PC-9 (cell line): ENCODE measurements at places on chromosomes 1 and 21. TPM values are rescaled to one million over a fixed set of nuclear protein-coding genes. Genes with fewer than 3 reads are reported as not detected.

GRCh38 chr1:69221524-69221923, 346.2 kb upstream of the LRRC7 start:
- no peak for DNase-seq
- H3K36me3 ChIP-seq: no peaks in the 10 kb centered on the region
- H3K4me1 ChIP-seq: no peaks in the 10 kb centered on the region
- H3K27me3 ChIP-seq: no peaks in the 10 kb centered on the region

Gene LRRC39
- total RNA-seq: 0.75 and 0.85 TPM in 2 replicates

Gene FAM3B
- total RNA-seq: not detected in 2 replicates

Gene ESPN
- 18.6 and 32.3 TPM in 2 replicates for total RNA-seq
